Mesendoderm (in vitro differentiated cells): ENCODE measurements at places on chromosomes 6 and 20.

- no peak for DNase-seq
These were observed 370.9 kb upstream of the SOX4 start for GRCh38 chr6:21222656-21223055.

DNA sequence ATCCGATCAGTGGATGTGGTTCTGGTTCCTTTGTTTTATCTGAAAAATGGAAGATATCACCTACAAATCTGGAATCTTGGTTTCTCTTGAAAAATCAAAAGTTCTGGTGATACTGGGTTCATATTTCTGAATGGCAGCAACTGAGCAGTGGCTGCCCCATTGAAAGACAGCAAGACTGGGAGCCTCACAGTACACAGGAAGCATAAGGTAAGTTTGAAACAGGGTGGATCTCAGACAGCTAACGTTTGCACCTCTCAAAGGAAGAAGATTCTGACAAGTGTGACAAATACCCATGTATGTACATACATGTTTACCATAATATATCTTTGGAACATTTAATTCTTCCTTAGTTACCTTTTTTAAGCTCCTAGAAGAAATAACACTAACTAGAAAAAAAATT, at the start of gene SAMD3:
Gene SAMD3, minus strand, starts transcription at position 177 of the 400 bp plus-strand sequence. CDS start 7,678 bp downstream, outside the sequence.
- DNase-seq = no peak

- DNase-seq = no peak
These were observed 43.7 kb downstream of the CBLN4 start for GRCh38 chr20:55961376-55962330.

GRCh38 chr20:54556406-54556805, 81.0 kb downstream of the DOK5 start:
- no peak for DNase-seq

- DNase-seq = no peak
These were observed 18.0 kb downstream of the HECA start for GRCh38 chr6:139152892-139153271.

GRCh38 chr20:1734269-1734858, 76.8 kb upstream of the SIRPG start:
- no peak for DNase-seq

DNA sequence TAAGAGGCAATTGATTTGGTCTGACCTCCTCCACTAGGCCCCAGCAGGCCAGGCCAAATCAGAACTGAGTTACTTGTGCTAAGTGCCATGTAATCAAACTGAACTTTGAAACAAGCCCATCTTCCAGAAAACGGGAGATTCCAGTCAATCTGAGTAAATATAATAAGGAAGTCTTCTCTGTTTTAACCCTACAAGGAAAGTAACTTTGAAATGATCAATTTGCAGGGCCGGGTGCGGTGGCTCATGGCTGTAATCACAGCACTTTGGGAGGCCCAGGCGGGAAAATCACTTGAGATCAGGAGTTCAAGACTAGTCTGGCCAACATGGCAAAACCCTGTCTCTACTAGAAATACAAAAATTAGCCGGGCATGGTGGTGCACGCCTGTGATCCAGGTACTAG, 2.0 kb upstream of the SHLD1 start:
- no peak for DNase-seq

- peak; percentile 22 for DNase-seq
These were observed 11.3 kb downstream of the GRIK2 start for GRCh38 chr6:101404775-101405174.

GRCh38 chr6:135286962-135287538, 105.9 kb downstream of the MYB start:
- DNase-seq = no peak

- no peak for DNase-seq
These were observed 60.7 kb upstream of the LAMA2 start for GRCh38 chr6:128822271-128822670.

GRCh38 chr6:111586554-111586953, 19.1 kb downstream of the TRAF3IP2 start:
- DNase-seq = no peak

- no peak for DNase-seq
These were observed 2.9 kb downstream of the SPAG4 start for GRCh38 chr20:35618263-35619131.
